ENCODE measurements at places on chromosomes 7 and 10.

DNA sequence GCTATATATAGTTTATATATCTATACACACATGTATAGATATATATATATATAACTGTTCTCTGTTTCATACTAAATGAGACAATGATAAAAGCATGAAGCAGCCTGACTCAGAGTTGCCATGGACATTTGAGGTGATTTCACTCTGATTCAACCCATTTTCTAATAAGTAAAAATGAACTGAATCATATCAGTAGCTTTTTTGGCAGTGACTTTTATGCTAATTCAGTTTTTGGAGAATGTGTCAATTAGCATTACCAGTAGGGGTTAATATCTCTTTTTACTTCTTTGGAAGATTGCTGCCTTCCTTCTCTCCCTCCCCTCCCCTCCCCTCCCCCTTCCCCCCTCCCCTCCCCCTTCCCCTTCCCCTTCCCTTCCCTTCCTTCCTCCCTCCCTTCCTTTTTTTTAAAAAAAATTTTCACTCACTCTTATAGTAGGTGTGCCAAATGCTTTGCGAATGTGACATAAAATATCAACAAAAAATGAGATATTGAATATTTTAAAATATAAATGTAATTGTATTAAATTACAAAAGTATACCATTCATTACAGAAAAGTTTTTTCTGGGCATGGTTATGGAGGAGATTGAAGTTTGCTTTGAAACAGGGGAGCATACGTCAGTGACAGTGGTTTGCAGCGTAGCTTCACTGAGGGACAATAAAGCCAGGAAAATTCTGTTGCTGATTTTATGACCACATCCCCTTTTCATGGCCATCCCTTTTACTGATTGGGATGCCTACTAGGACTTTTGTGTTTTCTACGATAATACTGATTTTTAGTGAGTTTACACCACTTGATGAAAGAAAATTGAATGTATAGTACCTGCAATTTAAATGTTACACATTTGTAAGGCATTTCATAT is 64.0 kb upstream of the KLF6 start:
- no peak for DNase-seq

DNA sequence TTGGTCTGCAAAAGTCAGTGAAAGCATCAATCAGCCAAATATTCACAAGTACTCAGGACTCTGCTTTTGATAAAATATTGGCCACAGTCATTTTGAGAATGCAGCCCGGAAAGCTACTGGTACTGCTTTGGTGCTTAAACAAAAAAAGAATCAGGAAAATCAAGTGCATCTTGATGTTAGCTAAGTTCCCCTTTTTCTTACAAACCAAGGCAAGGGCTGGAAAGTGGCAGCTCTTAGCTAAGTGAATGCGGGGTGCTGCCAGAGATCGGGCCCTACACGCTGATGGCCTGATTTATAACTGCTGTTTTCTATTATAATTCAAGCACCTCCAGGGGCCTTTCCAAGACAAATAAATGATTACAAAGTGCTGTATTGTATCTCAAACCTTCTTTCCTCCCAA is 136.8 kb upstream of the MGMT start:
- DNase-seq = no peak

DNA sequence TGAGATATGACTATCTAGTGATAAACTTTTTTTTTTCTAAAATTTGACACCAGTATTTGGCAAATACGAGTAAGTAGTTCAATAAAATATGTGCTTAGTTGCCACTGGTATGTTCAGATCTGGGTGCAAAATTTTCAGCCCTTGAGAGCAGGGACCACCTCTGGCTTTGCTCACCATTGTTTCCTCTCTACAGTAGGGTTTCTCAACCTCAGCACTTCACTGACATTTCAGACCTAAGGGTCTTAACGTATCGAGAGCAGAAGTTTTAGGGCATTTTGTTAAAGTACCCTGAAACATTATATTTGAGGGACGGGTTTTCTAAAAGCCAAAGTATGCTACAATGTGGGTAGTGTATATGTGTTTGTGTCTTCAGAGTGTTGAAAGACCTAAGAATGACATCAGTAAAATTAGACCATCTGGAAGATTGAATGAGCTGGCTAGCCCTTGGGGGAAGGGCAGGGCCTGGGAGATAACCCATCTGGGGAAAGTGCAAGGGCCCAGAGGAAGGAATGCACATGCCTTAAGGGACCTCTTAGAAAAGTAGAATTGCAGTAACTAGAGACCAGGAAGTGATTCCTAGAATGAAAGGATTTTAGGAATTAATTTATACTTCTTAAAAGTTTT is 11.8 kb downstream of the BZW2 start:
- no peak for DNase-seq

- no peak for DNase-seq
Observed at GRCh38 chr7:135333200-135333599, 99.6 kb downstream of the STRA8 start.

Measured in ascending aorta (tissue), 2 donors.